ENCODE measurements at places on chromosomes 2 and 18.

DNA sequence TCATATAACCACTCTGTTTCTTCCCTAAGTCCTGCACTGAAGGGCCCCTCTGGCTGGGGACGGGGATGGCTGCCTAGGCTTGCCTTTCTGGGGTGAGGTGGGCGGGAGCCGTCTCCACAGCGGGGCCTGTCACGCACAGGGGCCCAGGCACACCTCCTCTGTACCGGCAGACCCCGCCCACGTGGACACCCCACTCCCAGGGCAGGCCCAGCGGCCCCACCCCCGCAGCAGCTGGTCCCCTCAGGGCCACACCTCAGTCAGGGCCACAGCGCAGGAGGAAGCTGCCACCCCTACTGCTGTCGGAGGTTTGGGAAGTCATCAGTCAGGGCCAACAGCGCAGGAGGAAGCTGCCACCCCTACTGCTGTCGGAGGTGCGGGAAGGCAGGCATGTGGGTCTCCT is 257.6 kb upstream of the RAB6C start:
- no peak for DNase-seq

GRCh38 chr2:17355608-17356329 is 162.5 kb downstream of the RAD51AP2 start:
- no peak for DNase-seq

GRCh38 chr2:25787020-25787419 is 91.3 kb downstream of the ASXL2 start:
- no peak for DNase-seq

- peak; percentile 37 for DNase-seq
Measured at GRCh38 chr2:113136828-113137775, 9.7 kb downstream of the IL1RN start.

DNA sequence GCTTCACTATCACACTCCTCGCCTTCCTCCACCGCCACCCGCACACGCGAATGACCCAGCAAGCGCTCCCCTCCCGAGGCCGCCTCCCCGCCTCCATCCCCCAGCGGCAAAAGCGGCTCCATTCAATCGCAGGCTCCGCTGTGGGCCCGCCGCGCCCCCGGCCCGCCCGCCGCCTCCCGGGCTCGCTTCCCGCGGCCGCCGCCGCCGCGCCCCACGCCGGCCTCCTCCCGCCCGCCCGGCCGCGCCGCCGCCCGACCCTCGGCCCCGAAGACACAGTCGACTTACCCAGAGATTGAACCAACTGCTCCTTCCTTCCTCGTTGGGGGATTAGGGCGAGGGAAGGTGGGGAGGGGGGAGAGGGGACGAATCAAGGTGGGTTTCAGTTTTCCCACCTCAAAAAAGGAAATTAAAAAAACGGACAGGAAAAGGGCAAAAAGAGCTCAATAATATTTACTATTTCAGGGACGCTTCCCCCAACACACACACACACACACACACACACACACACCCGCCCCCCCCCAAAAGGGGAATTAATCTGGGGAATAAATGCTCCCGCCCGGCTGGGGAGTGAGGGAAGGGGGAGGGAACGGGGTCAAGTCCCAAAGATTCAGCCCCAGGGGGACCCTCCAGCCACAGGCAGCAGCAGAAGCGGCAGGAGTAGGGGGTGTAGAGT is 743 bp downstream of the XPO1 start:
- DNase-seq = peak; percentile 34

- DNase-seq = no peak
Measured at GRCh38 chr2:160289126-160289525, 89.1 kb upstream of the ITGB6 start.

DNA sequence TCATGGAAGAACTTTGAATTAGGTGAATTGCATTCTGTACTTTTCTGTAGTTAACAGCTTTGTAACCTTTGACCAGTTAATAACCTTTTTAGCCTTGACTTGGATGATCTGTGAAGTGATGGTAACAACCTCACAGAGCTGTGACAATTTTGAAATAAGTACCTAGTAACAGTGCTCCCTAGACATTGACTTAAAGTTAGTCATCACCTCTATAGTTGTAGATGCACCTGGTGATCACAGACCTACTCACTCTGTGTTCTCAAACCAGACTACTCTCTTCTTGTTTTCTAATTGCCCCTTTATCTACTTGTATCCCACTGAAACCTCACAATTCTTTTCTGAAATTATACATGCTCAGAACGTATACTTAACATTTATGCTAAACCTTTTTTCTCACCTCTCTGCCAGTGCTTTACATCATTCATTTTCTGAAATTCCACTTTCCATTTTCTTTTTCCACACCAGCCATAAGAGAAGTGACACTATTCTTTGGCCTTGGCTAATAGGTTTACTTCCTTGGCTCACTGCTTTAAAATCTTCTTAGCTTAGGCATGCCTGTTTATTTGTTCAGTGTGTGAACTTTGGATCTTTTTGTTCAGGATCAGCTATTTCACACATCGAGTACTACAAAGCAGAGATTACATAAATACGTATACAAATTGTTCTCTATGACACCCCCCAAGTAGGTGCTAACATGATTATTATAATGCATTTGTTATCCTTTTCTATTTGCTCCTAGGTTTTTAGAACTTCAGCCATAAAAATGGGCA is 9.3 kb downstream of the YPEL5 start:
- DNase-seq = no peak

- DNase-seq = no peak
Measured at GRCh38 chr2:191754103-191754502, 76.2 kb downstream of the NABP1 start.

- DNase-seq = no peak
Measured at GRCh38 chr2:195445639-195446038, 211.4 kb upstream of the SLC39A10 start.

GRCh38 chr18:22185771-22186386 is 16.5 kb downstream of the GATA6 start:
- DNase-seq = no peak

- no peak for DNase-seq
Measured at GRCh38 chr2:112782234-112782799, 2.0 kb downstream of the IL1A start.

GRCh38 chr2:44753552-44754285 is 187.8 kb upstream of the SIX3 start:
- peak; percentile 39 for DNase-seq

DNA sequence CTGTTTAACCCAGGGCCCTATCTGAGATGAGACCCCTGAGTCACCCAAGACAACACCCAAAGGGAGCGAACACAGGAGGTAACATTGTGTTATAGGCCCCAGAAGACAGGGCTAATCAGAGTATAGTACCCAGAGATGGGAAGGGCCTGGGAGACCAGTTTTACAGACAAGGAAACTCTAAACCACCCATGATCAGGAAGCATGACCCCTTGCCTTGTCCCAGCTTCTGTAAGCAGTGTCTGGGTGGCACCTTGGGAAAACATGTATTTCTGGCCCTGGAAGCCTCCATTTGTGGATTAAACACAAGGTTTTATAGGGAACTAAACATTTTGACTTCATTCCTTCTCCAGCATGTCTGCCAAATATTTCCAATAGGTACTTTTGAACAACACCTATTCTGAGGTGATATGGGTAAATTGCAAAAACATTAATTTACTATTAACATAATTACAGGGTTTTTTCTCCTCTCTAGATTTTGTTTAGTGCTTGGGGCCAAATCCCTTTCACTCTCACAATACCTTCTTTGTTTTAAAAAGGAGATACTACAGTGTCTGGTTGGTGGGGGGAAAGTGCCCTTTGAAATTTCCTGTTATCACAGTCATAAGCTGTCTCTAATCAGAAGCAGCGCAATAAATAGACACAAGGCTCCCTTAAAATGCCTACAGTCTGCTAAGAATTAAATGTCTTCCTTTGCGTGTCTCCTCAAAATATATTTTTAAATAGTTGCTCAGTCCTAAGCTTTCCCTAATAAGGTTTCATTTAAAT is 341.1 kb downstream of the BCL11A start:
- no peak for DNase-seq

- no peak for DNase-seq
Measured at GRCh38 chr2:229679393-229680125, 34.8 kb downstream of the DNER start.

DNA sequence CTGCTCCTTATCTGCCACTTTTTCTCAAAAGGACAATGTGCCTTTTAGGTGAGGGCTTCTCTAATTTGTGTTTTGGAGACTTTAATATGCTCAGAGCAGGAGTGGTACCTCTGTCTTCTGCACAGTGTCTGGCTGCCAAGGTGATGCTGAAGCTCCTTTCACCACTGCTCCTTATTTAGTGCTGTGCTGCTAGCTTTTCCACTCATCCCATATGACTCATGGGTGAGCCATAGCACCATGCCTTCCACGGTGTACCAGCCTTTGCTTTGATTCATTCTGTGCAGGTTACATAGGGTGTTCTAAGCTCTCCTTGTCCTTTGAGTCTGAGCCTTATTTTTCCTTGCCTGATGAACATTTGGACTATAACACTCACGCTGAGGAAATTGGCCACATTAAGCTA is 202.4 kb downstream of the ARL6IP6 start:
- no peak for DNase-seq

DNA sequence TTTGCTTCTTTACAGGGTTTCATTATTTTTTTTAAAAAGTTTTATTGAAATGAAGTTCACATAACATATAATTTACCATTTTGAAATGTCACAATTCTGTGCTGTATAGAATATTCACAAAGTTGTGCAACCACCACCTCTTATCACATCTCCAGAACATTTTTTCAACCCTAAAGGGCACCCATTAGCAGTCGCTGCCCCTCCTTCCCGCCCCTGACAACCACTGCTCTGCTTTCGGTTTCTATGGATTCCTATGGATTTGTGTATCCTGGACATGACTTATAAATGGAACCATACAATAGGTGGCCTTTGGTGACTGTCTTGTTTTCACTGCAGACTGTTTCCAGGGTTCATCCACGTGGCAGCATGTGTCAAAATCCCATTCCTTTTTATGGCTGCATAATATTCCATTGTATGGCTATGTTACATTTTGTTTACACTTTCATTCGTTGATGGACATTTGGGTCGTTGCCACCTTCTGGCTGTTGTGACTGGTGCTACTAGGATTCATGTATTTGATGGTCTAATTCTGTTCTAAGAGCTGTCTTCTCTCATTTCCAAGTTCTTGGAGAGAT is 52.6 kb downstream of the SH3BP4 start:
- DNase-seq = no peak

DNA sequence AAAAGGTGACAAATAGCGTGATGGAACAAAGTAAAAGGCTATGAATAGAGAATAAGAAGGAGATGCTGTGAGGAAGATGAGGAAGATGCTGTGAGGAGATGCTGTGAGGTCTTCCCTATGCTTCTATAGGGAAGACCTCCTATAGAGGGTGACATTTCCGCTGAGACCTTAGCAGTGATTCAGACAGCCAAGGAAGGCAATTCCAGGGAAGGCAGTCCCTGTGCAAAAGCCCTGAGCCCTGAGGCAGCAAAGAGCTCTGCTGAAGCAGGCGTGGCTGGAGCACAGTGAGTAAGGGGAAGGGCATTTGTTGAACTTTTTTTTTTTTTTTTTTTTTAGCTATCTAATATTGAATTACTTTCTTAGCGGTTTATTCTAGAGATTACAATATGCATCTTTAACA is 142.7 kb upstream of the FOSL2 start:
- DNase-seq = no peak

GRCh38 chr2:49029406-49029805 is 124.9 kb downstream of the FSHR start:
- no peak for DNase-seq

- no peak for DNase-seq
Measured at GRCh38 chr2:47964722-47965434, 58.6 kb upstream of the FBXO11 start.

DNA sequence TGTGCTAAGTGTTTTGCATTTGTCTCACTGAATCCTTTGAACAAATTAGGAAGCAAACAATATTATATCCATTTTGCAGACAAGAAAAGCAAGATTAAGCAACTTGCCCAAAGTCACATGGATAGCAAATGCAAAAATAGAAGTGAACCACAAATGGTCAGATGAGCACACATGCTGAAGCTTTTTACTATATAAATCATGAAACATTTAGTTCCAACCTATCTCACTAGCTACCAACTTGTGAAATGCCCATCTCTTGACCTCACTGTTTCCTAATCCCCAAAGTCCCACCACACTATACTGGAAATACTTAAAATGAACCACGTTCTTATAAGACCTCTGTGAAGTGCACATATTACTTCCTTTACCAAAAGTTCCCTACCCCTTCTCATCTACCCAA is 380.5 kb downstream of the ERBB4 start:
- no peak for DNase-seq

- DNase-seq = no peak
Measured at GRCh38 chr18:74264303-74265020, 27.3 kb downstream of the CYB5A start.

DNA sequence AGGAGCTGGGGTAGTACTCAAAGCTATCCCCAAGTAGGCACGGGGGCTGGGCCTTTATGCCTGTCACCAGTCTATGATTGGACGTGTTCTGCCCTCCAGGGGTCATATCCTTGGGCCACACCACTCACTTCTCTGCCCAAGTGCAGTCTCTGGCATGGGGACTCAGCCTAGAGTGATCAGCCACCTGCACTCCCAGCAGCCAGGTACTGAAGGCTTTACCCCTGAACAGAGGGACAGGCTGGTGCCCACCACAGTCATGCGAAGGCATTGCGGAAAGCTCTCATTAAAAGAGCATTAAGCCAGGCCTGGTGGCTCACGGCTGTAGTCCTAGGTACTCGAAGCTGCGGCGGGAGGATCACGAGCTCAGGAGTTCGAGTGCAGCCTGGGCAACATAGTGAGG is 199.4 kb downstream of the AGAP1 start:
- no peak for DNase-seq

GRCh38 chr18:36608107-36608506 is 220.7 kb downstream of the TPGS2 start:
- DNase-seq = no peak

DNA sequence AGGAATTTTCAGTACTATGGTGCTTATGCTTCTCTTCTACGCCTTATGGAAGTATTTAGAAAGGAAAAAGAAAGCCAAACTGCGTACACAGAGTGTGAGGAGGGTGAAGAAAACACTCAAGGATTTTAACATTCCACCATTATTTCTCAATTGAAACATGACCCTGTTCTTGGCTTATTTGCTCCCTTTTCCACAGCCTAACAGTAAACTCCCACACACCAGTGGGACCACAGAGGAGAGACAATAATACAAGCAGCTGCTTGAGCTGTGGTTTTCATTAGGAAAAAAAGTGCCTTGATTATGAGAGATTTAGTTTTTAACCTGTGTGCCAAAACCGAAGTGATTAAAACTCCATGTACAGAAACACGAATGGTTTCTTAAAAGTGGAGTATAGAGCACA is 134.3 kb downstream of the MEP1B start:
- no peak for DNase-seq

DNA sequence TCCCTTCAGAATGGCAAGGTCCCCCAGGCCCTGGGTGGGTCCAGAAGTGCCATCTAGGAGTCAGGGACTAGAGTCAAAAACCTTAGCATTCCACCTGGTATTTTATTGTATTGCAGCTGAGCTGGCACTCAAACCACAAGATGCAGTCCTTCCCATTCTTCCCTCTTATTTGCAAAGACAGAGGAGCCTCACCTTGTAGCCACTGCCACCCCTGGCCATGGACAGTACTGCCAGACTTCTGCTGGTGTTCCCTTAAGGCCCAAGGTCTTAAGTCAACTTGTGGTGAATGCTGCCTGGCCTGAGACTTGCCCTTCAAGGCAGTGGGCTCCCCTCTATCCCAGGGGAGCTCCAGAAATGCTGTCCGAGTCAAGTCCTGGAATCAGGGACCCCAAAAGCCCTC is 6.9 kb downstream of the UGT1A10 start:
- DNase-seq = peak; percentile 13
